ENCODE measurements at places on chromosomes 16 and 17.

- DNase-seq: no peak
Measured at GRCh38 chr17:19753051-19753509, 5.0 kb upstream of the ALDH3A1 start.

GRCh38 chr17:46190763-46191162, 2.5 kb downstream of the KANSL1 start:
- DNase-seq: no peak

DNA sequence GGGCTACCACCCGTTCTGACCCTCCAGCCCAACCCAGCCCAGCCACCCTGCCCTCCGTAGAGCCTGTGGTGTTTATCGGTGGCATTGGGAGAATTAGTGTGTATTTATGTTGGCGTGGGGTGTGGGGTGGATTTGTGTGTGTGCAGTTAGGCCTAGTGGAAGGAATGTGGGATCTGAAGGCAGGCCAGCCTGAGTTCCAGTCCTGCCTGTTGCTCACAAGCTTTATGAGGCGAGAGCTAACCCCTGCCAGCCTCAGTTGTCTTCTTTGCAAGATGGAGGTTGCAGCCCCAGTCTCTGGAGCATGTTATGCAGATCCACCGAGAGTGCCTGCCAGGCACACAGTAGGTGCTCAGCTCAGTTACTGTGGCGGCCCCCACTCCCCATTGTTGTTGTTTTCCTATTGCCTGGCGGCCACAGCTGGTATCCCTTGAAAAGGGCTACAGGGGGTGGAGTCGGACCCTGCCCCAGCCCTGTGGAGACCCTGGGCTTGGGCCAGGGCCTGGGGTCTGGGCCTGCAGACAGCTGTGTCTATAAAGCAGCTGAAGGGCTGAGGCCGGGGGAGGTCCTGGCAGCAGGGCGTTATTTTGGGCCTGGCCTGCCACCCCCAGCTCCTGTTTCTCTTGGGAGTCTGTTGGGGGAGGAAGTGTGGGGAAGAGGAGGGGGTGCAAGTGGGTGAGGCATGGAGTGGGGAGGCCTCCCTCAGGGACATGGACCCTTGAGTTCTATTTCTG, 5.1 kb downstream of the ERBB2 start:
- DNase-seq: no peak

DNA sequence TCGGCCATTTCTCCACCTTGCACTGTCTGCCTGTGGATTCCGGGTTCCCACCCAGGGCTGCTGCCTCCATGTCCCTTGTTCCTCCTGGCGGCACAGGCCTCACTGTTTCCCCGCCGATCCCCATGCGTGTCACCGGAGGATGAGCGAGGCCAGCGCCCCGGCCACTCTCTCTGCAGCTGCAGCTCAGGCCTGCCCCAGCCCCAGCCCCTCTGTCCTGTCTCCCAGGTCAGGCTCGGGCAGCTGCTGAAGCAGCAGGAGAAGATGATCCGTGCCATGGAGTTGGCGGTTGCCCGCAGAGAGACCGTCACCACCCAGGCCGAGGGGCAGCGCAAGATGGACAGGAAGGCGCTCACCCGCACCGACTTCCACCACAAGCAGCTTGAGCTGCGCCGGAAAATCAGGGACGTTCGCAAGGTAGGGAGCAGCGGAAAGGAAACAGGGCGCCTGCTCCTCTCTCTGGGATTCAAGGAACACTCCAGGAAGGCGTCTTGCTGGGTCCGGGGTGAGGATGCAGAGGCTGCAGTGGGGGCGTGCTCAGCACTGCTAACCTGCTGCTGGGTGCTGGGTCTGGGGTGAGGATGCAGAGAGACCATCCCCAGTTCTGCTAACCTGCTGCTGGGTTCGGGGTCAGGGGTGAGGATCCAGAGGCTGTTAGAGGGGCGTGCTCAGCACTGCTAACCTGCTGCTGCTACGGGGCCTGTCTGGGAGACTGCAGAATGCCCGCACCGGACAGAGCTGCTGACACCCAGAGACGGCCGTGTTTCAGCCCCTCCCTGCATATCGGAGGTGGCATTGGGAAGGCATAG, 6.1 kb upstream of the GAA start:
- no peak for DNase-seq

GRCh38 chr17:7839876-7840261, 5.9 kb downstream of the KDM6B start:
- no peak for DNase-seq

GRCh38 chr16:2236337-2237101, at the start of gene DNASE1L2:
TSS of gene DNASE1L2 (plus strand) at chr16:2236444. CDS start at chr16:2236817, 373 bp downstream.
- DNase-seq: no peak

- DNase-seq: no peak
Measured at GRCh38 chr17:12256380-12256995, 235.8 kb downstream of the MAP2K4 start.

GRCh38 chr17:77503916-77504651, 363.3 kb downstream of the SEC14L1 start:
- DNase-seq: no peak

DNA sequence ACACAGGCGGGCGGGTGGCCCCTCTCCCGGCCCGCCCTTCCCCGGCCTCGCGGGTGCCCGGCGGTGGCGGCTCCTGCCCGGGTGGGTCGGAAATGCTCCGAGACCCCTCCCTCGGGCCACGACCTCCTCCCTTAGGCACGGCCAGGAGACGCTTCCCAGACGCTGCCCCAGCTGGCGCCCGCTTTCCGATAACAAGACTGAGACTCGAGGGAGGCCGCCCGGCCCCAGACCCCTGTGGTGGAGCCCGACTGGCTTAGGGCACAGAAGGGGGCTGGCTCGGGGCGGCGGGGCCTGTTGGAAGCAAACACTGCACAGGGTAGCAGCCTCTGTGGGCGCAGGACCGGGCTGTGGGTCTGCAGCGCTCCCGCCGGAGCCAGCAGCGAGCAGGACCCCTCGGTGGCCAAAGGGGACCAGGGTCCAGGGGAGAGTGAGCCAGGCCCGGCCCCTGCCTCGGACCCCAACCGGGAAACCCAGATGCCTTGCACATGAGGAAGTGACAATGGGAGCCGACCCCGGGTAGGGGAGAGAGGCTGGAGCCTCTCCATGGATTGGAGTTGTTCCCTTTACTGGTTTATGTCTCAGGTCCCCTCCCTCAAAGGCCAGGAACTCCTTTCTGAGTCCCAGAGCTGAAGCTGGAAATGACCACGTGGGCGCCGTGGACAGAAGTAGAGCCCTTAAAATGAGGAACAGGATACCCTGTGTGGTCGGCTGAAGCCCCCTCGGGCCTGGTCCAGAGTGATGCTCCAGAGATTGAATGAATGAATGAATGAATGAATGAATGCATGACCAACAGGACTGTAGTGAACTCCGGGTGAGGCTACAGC, 19.8 kb upstream of the ADCY7 start:
- no peak for DNase-seq

DNA sequence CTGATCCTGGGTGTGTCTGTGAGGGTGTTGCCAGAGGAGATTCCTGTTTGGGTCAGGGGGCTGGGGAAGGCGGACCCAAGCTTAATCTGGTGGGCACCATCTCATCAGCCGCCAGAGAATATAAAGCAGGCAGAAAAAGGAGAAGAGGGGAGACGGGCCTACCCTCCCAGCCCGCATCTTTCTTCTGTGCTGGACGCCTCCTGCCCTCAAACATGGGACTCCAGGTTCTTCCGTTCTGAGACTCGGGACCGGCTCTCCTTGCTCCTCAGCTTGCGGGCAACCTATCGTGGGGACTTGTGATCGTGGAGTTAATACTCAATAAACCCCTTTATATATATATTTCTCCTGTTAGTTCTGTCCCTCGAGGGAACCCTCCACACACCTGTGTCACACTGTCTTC, 64.5 kb downstream of the LMF1 start:
- no peak for DNase-seq

GRCh38 chr17:64938290-64938689, 19.0 kb upstream of the LRRC37A3 start:
- no peak for DNase-seq

DNA sequence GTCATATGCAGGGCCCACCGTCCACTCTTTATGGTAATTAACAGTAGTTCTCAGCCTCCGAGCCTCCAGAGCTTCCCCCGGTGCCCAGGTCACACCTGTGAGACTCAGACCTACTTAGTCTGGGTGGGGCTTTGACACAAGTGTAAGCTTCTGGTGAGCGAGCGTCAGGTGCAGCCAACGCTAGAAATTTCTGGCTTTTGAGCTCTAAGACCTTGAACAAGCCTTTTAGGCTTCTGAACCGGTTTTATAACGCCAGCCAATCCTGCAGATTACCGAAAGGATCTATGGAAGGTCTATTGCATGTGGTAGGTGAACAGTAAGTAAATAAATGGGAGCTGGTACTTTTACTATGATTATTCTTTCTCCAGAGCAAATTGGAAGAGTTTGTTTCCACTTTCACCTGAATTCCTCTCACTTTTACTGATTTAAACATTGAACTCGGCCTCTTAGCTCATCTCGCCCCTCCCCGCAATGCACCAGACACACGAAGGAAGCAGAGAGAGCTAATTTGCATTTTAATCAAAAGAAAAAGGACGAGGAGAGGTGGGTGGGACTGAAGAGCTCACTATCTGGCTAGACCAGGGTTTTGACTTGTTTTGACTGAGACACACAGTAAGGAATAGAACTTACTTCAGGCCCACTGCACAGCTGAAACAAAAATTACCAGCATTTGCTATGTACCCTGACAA, 47.1 kb downstream of the ABAT start:
- DNase-seq: no peak

GRCh38 chr16:68900009-68900408, 56.7 kb downstream of the TANGO6 start:
- no peak for DNase-seq

DNA sequence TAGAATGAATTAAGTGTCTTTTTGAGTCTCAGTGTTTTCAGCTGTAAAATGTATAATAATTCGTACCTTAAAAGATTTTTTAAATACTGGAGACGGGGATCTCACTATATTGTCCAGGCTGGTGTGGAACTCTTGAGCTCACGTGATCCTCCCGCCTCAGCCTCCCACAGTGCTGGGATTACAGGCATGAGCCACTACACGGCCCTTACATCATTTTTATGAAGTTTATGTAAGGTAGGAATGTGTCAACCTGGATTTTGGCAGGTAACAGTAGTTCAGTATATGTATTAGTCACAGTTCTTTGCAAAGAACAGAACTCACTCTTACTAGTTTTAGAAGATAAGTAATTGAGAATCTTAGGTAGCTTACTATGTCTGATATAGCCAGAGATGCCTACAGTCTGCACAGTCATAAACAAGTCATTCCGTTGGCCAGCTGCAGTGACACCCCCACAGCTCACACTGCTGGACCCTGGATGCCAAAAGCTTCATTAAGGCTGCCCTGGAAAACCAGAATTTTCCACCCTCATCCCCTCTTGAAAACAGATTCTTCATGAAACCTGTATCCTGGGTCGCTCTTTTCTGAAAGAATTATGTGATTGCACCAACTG, 583 bp upstream of the COX6A2 start:
- no peak for DNase-seq

GRCh38 chr17:57629470-57629869, 115.6 kb downstream of the CCDC182 start:
- no peak for DNase-seq

- no peak for DNase-seq
Measured at GRCh38 chr16:82761858-82762257, 135.1 kb downstream of the CDH13 start.

- DNase-seq: no peak
Measured at GRCh38 chr16:57089406-57089805, 3.0 kb upstream of the CPNE2 start.

- no peak for DNase-seq
Measured at GRCh38 chr16:65538976-65539375, 417.1 kb upstream of the CDH11 start.

- DNase-seq: no peak
Measured at GRCh38 chr17:18381158-18381952, 3.8 kb downstream of the EVPLL start.

- DNase-seq: no peak
Measured at GRCh38 chr17:12712415-12712814, 46.7 kb downstream of the MYOCD start.

DNA sequence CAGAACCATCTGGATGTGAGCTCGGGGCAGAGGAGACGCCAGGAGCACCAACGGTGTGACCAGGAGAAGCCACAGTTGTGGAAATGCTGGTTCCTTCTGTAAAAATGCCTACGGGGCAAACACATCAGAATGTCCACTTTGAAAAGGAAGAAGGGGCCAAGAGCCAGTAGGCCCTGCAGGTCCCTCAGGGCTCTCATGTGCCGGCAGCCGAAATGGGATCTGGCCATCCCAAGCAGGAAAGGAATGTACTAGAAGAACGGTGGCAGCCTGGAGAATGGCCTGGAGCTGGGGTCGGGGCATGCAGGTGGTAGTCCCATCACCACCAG, 162.1 kb upstream of the PLCG2 start:
- no peak for DNase-seq

DNA sequence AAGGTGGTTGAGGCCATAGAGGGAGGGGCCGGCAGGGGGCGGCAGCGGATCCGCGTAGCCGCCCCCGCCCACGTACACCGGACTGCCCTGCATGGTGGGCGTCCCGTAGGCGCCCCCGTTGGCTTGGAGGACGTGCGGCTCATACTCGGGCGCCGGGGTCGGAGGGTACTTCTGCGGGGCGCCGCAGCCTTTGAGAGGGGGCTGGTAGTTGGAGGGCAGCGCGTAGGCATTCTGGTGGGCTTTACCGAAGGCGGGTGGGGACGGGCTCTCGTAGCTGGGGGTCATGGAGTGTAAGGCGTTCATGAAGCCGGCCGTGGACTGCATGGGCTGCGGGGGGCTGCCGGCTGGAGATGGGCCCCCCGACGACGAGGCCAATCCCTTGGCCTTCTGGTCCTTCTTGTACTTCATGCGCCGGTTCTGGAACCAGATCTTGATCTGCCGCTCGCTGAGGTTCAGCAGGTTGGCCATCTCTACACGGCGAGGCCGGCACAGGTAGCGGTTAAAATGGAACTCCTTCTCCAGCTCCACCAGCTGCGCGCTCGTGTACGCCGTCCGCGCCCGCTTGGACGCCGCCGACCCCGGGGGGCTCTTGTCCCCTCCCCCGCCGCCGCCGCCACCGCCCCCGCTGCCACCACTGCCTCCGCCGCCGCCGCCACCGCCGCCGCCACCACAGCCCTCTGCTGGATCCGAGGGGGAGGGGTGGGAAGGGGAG, 5.7 kb upstream of the HOXB2 start:
- DNase-seq: no peak

DNA sequence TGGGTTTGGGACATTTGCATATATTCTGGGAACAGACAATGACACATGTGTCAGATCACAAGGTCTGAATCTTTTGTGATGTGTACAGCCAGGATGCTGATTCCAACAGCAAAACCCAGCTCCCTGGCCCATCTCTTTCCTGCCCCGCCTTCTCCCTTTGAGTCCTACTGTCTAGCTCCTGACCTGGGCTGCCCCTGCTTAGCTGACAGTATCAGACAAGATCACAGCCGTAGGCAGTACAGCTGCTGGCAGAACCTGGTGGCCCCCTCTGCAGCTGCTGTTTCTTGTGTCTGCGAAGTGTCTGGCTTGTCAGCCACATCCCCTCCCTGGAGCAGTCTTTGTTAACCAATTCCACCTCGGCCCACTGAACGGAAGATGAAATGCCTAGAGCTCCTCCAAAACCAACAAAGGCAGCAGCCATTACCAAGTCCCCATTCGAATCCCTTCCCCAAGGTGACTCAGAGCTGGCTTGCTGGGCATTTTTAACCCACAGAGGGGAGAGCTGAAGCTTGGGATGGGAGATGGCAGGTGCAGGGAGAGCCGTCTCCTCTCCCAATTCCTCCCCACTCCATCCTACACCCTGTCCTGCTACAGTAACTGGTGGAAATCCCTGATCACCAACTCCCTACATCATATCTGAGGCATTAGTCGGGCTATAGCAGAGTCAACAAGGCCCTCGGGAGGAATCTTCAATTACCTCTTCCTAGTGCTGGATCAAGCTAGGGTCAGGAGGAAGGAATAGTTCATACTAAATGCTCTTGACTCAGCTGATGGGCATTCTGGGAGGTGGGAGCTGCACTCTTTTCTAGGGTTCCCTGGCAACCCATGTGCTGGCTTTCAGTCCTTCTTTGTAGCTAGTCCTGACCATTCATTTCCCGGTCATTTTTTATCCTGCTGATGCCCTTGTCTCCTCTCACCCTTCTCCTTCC, 5.8 kb downstream of the PIPOX start:
- DNase-seq: no peak
